ENCODE measurements at places on chromosomes 1 and 21. TPM values are rescaled to one million over a fixed set of nuclear protein-coding genes. Genes with fewer than 3 reads are reported as not detected.

DNA sequence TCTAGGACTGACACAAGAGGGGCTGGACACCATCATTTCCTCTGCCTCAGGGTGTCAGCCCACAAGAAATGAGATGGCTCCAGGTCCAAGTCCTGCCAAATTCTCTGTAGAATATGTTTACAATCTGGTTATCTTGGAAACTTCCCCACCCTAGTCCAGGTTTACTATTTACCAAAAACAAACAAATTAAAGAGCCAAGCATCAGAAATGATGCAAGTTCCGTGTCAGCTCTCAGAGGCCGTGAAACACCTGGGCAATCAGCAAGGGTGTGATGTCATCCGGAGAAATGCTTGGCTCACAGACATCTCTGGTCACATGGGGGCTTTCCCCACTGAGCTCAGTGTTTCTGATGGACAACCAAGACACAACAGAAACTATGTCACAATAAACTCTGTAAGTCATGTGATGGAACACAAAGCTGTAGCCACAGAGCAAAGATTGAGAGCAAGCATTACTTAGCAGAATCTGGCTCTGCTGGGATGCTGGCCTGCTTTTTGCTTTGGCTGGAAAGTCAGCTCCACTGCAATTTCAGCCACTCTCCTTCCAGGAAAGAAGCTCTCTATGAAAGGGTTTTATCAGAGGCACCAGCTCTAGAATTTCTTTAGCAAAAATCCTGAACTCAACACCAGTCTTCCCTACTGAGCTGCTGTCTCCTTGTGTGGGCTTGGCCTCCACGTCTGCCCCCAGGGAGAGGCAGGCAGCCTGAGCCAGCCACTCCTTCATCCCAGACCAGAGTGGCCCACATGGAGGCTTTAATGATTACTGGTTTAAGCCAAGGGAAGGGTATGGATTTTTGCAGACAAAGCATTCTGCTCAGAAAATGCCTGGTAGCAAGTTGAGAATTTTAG lies 55.9 kb downstream of the NENF start:
- DNase-seq = no peak

- DNase-seq = no peak
These were observed 63.5 kb downstream of the ETS2 start for GRCh38 chr21:38869196-38869595.

- DNase-seq = no peak
These were observed 19.7 kb downstream of the SLC5A9 start for GRCh38 chr1:48242141-48242736.

Gene PAQR6
- 15.8 TPM for total RNA-seq

- no peak for DNase-seq
These were observed 615.4 kb downstream of the PTPRU start for GRCh38 chr1:29851691-29852090.

Gene C1orf21
- 32.5 TPM for total RNA-seq

GRCh38 chr1:48016515-48016914 lies 19.3 kb upstream of the TRABD2B start:
- no peak for DNase-seq

DNA sequence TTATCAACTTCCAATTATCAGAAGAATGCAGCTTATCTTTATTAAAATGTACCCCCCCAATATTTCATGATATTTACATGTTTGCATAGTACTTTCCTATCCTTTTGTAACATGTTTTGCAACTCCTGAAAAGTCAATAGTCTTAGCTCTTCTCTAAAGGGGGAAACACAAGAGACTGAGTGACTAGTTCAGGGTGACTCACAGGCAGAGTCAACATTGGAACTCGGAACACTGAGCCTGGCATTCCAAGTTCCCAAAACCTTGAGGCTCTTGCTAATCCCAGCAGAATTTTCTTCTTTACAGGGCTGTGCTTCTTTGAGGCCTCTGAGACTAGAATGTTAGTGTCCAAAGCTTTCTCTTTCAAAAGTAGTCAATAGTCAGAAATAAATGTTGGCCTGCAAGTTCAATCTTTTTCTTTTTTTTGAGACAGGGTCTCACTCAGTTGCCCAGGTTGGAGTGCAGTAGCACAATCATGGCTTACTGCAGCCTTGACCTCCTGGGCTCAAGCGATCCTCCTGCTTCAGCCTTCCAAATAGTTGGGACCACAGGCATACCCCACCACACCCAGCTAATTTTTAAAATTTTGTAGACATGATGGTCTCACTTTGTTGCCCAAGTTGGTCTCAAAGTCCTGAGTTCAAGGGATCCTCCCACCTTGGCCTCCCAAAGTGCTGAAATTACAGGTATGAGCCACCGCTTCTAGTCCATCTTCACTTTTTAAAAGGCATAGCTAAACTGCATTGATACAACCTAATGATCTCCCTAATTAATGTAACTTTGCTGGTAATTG lies 37.5 kb downstream of the ZNF281 start:
- no peak for DNase-seq

DNA sequence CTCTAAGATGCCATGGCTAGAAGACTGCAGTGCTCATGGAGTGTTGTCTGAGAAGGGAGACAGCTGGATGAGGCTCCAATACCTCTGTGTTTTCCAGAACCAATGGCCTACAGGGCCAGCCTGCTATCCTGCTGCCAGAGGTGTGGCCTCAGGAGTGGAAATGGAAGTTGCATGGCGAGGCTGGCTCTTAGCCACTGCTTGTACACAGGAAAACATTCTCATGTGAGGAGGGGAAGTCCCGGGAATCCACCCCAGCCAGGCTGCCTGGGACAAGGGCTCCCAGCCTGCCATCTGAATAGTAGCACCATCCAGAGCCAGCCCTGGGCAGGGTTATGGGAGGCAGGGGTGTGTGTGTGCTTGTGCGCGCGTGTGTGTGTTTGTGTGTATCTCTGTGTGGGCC lies 56.5 kb downstream of the SDC3 start:
- DNase-seq = no peak

- no peak for DNase-seq
These were observed 45.3 kb upstream of the PARP1 start for GRCh38 chr1:226453015-226453704.

DNA sequence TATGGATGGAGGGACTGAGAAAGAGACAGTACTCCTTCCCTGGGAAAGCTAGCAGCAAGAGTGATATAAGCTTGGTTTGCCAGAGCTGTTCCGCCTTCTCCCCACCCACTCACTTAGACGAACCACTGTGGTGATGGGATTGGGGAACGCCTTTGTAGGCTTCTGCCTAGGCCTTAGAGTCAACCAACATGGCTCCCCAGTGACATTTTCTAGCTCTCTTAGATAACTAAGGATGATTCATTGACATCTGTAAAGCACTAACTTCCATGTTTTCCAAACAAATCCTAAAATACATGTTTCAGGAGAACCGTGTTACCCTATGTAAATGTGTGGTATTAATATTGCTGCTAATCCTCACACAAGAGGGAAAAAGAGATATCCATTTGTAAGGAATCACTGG lies 21.6 kb upstream of the SSX2IP start:
- DNase-seq = no peak

Gene C4BPA
- not detected for total RNA-seq

DNA sequence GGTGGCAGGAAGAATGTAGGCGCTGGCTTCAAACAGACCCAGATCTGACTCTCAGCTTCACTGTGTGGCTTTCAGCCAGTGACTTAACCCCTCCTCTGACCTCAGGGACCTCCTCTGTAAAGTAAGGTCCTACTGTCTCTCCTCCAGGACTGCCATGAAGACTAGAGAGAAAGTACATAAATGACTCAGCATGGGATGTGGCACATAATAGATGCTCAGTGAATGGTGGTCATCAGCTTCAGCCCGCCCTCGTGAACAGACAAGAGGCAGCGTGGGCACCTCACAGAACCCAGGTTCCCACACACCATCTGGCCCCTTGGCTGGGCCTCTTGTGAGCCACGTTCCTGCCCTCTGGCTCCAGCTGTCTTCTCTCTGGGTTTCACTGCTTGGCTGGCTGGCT lies 126.0 kb downstream of the SYF2 start:
- no peak for DNase-seq

DNA sequence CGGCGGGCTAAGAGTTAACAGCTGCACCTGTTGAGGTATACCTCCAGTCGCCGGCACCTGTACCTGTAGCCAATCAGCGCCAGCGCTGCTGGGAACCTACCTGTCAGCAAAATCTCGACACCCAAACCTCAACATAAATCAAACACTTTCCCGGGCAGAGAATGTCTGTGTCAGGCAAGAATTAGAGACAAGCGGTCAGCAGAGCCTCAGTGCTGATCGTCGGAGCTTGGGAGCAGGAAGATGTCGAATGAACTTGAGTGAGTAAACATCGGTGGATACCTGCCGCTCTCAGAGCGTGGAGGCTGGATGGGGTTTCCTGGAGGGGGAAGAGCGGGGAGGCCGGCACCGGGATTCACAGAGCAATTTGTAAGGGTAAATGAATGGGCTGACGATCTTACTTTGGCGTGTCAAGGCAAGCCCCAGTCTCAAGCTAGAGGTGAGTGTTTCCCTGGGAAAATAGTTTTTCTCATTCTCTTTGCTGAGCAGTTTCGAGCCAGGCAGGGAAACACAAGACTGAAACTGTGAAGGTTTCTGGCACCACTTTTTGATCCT lies at the start of gene GRHL3:
GRHL3 (plus strand) TSS at position 46 of the 552 bp plus-strand sequence; CDS start at position 241, 195 bp downstream.
- no peak for DNase-seq

- no peak for DNase-seq
These were observed 52.9 kb upstream of the SSBP3 start for GRCh38 chr1:54459140-54459539.

Gene KLHDC7A
- not detected for total RNA-seq

DNA sequence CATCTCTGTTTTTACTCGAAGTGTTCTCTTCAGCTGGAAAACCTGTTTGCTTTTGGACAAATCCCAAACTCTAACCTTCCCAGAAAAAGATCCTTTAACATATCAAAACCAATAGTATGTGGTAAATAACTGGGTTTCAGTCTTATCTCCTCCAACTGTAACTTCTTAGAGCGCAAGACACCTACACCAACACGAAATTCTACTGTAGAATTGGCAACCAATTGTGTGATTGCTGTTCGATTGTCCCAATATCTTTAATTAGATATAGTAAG lies 5.8 kb upstream of the MPZL1 start:
- no peak for DNase-seq

Gene SYPL2
- 0.47 TPM for total RNA-seq

DNA sequence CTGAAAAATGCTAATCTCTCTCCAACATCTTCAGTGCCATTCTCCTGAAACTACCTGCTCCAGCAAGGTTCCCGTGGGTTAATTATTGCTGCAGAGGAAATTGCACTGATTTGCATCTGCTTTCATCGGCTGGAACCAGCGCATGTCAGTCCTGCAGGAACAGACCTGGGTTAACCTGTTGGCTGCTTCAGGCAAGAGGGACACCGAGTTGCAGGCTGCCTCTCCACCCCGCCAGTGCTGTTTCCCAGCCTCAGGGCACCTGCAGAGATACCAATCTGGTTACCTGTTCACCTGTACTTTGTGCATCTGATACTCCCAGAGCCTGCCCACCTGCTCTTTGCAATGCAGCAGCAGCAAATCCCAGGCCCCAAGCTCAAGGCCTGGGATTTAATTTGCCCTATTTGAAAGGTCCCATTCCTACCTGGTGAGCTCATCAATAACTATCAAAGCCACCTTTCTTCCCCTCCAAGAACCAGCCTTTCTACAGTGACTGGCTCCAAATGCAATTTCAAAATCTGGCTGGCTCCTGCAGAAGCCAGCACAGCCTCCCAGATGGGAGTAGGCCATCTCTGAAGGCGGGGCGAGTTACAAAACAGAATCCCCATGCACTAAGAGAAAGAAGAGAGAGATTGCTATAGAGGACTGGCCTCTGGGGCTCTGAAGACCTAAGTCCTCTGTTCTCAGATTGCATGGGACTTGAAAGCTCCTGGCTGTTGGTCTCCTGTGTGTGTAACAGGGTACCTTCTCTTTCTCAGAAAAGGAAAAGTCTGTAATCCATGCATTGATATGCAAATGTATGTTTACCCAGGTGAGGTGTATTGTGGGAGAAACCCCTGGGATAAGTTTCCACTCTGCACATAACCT lies 67.8 kb downstream of the TOMM20 start:
- DNase-seq = no peak

Gene KCNJ9
- 0.11 TPM for total RNA-seq

DNA sequence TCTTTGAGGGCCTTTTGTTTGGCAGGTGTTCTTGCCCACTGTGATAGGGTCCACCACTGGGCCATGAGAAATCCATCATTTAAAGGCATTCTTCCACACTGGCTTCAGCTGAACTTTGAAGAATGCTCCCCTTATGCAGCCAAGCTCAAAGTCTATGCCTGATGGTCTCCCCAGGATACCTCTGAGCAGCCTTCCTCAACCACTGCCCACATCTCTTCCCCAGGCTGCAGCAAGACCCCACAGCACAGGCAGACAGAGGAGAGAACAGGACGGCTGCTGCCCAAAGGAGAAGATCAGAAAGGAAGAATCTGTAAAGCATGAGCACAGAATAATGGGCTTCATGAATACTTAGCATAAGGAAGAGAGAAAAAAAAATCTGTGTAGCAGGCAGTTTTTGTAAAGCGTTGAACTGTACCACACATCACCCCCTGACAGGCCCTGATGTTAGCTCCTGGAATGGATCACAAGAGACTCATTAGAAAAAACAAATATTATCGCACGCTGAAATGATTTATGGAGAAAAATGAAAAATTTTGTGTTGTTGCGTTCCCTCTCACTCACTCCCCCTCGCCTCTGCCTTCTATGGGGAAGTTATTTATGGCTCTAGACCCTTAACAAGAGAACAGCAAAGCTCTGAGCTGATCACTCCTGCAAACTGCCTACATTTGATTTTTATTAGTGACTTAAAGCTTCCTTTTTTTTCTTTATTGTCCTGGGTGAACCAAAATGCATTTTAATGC lies 134.1 kb downstream of the TMEM53 start:
- DNase-seq = no peak

- no peak for DNase-seq
These were observed 21.7 kb downstream of the ZP4 start for GRCh38 chr1:237868817-237869600.

Gene GSTM3
- 62.0 TPM for total RNA-seq

Gene TNFRSF4
- 0.20 TPM for total RNA-seq

DNA sequence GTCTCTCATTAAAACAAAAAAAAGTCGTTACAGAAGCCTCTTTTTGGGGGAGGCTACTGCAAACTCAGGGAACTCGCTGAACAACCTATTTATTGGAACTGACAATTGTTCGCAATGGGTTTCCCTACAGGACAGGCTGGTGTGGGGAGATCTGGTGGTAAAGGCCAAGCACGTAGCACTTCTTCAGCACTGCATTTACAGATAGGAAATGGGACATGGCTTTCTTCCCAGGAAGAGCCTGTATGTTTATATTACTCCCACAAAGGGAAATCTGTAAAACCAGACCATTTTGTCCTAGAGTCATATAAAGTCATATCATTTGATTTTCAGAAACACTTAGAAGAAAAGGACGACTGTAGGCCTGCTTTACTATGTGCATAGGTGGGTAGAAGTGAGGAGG lies 38.8 kb upstream of the TBX15 start:
- DNase-seq = no peak

GRCh38 chr1:47216278-47217059 lies 15.6 kb downstream of the TAL1 start:
- DNase-seq = no peak

GRCh38 chr1:114559356-114559755 lies 22.1 kb downstream of the BCAS2 start:
- no peak for DNase-seq

GRCh38 chr1:236002572-236002971 lies 62.3 kb downstream of the NID1 start:
- no peak for DNase-seq
